ENCODE measurements at places on chromosomes 7 and 10.

DNA sequence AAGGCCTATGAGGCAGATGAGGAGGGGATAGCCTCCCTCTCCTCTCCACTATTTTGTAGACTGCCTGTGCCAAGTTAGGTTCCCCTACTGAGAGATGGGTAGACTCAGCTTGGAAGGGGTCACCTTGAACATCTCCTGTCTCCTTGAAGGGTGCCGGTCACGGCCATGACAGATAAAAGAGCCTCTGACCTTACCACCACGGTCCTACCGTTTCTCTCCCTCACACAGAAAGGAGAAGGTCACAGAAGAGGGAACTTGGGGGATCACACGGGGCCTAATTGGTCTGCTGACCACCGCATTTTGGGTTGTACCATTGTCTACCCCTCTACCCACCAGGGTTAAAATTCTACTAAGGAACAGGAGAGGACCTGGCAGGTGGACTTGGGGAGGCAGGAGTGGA lies 17.0 kb downstream of the PRSS2 start:
- DNase-seq: no peak

DNA sequence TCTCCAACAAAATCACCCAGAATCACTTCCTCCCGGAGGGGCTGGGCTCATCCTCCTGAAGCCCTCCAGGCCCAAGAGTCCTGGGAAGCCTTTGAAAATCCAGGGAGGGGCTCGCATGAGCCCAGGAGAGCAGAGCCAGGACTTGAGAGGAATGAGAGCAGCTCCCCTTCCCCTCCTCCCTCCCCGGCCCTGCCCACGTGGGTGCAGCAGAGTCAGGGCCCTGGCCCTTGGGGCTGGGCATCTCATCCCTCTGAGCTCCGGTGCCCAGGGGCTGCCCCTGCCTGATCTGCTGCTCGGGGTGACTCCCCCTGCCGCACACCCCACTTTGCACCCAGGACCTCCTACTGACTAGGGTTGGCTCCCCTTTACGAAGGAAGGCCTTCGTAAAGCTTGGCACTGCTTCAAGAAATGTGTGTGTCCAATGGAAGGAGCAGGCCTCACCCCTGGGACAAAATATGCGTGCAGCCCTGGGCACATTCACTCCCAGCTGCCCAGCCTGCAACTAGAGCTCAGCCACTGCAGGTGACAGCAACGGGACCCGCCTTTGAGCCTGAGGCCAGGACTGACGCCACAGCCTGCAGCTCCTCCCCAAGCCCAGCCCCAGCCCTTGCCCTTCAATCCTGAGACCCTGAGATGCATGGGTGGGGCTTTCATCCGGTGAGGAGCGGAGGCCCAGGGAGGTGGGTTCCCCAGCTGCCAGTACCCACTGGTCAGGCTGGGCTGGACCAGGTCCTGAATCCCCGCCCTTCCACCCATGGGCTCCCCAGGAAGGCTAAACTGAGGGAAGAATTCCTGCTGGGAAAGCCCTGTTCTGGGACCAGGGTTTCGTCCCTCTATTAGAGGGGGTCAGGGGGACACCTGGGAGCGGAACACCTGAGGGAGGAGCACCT lies 21.8 kb downstream of the PWWP2B start:
- no peak for DNase-seq

GRCh38 chr10:121448766-121449421 lies 149.3 kb downstream of the FGFR2 start:
- DNase-seq: no peak

GRCh38 chr7:127815631-127816145 lies 163.7 kb downstream of the SND1 start:
- DNase-seq: no peak

- DNase-seq: no peak
Measured at GRCh38 chr10:119189811-119190282, 11.2 kb upstream of the PRDX3 start.

DNA sequence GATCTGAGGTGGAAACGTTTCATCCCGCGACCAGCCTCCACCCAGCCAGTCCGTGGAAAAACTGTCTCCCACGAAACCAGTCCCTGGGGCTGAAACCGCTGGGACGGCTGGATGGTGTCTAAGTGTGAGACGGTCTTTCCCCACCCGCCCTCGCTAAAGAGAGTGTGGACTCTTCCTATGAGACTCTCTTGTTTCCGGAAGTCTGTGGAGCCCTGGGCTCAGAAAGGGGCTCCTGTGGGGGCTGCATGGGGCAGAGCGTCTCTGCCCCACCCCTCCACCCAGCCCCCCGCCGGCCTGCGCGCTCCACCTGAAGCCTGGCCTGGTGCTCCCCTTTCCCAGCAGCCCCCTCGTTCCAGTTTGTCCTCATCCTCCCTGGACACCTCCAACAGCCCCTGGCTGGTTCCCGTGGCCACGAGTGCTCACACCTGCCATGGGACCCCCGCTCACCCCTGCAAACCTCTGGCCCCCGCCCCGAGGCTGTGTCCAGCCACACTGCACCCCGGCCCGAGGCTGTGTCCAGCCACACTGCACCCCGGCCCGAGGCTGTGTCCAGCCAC lies 28.7 kb downstream of the CFAP46 start:
- no peak for DNase-seq

DNA sequence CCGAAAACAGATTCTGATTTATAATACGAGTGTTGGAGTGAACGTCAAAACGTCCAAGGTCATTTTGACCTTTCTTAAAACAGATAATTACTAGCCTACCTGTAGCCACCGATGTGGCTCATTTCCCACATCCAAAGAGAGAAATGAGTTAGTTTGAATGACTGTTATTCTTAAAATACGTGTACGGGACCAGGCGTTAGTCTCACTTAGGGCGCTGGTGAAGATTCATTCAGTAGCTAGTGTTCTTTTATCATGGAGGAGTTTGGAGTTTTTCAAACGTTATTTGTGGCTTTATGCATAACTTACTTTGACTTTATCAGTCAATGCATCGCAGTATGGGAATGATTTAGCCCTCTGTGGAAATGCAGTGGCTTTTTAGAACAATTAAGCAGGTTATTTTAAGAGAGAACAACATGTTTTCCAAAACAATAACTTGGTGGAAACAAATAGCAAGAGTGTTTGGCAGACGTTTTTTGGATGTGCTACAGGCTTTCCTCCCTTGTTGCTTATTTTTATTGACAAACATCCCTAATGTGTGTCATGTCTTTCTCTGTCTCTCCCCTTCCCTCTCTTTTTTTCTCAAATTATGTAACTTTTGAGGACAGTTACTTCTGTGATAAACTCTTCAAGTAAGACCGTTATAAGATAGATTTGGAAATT lies 1.6 kb downstream of the BICC1 start:
- no peak for DNase-seq

DNA sequence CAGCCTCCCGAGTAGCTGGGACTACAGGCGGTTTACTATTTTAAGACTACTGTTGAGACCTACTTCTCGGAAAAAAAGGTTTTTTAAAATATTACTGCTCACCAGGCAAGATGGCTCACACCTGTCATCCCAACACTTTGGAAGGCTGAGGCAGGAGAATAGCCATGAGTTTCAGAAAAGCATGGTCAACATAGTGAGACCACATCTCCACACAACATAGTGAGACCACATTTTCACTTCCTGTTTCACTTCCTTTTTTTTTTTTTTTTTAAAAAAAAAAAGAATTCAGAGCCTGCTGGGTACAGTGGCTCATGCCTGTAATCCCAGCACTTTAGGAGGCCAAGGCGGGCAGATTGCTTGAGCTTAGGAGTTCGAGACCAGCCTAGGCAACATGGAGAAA lies 46.5 kb downstream of the SVOPL start:
- no peak for DNase-seq

- no peak for DNase-seq
Measured at GRCh38 chr7:134697205-134697886, 50.7 kb downstream of the BPGM start.

DNA sequence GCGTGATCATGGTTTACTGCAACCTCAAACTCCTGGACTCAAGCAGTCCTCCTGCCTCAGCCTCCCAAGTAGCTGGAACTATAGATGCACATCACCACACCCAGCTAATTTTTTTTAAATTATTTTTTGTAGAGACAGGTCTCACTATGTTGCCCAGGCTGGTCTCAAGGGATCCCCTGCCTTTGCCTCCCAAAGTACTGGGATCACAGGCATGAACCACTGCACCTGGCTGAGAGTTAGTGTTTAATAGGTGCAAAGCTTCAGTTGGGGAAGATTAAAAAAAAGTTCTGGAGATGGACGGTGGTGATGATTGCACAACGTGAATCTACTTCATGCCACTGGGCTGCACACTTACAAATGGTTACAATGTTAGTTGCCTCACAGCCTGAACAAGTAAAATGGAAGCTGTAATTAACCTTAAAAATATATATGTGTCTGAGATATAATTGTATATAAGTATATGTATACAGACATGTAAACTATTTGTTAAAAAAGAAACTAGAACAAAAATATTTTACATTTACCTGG lies 106.4 kb upstream of the ZNF438 start:
- DNase-seq: no peak

GRCh38 chr10:14397066-14397465 lies 66.3 kb upstream of the FRMD4A start:
- DNase-seq: no peak

DNA sequence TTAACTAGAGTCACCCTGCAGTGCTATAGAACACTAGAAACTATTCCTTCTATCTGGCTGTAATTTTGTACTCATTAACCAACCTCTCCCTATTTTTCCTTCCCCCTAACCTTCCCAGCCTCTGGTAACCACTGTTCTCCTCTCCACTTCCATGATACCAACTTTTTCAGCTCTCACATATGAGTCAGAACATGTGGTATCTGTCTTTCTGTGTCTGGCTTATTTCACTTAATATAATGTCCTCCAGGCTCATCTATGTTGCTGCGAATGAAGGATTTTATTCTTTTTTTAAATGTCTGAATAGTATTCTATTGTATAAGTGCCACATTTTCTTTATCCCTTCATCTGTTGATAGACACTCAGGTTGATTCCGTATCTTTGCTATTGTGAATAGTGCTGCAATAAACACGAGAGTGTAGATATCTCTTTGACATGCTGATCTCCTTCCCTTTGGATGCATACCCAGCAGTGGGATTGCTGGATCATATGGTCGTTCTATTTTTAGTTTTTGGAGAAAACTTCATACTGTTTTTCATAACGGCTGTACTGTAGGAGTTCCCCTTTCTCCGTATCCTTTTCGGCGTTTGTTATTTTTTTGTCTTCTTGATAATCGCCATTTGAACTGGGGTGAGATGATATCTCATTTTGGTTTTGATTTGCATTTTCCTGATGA lies 101.4 kb downstream of the FAM107B start:
- DNase-seq: no peak

DNA sequence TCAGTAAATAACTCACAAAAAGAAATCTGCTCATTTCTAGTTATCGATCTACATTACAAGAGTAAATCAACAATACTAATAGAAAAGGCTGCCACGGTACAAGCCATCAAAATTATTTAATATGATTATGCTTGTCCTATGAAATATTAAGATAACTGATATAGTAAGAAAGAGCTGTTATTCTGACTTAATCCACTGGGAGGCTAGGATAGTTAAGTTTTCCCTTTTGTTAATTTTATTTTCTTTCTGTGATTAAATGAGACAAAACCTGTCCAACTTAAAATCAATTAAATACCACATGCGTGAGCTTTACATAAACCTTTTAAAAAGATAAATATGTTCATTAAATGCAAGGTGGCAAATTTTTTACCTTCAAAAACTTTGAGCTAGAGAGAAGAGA lies 114.8 kb downstream of the LMBR1 start:
- no peak for DNase-seq

DNA sequence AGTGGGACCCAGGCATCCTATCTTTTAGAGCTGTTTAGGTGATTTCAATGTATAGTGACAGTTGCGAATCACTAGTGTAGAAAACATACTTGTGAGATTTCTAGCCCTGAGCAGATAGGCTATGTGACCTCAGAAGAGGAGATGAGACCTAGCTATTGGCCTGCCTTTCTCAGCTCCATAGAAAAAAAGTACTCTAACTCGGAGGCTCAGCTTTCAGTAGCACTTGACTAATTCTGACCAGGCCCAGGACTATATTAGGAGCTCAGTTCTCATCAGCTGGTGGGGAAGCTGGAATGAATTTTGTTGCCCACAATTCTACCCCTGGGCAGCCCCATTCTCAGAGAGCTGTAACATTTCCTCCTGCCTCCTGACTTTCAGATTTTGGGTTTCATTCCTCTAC lies 179.9 kb upstream of the NAMPT start:
- no peak for DNase-seq

GRCh38 chr7:17932770-17933169 lies 7.5 kb downstream of the SNX13 start:
- no peak for DNase-seq

DNA sequence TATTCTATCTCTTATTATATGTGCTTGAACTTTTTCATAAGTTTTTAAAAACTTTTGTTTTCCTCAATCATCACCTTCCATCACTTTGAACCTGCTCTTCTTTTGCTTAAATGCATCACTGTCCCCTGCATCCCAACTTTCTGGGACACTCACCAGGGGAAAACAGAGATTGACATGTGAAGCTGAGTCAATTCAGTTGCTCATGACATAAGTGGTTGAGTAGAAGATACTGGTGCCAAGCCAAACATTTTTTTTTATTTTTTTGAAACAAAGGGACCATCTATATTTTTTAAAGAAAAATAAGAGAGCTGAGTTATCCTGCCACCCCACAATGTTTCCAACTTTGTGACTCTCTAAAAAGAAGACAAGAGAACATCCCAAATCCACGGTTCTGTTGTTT lies 61.8 kb upstream of the AHR start:
- DNase-seq: no peak

GRCh38 chr7:100017875-100018274 lies 2.5 kb downstream of the ZKSCAN1 start:
- no peak for DNase-seq

- DNase-seq: no peak
Measured at GRCh38 chr10:30464675-30465074, 30.7 kb downstream of the MAP3K8 start.

GRCh38 chr10:34104829-34105572 lies 710.1 kb downstream of the PARD3 start:
- no peak for DNase-seq

GRCh38 chr10:73850211-73850610 lies 24.1 kb downstream of the CAMK2G start:
- DNase-seq: no peak

GRCh38 chr10:89209718-89210117 lies 2.6 kb upstream of the CH25H start:
- no peak for DNase-seq

- no peak for DNase-seq
Measured at GRCh38 chr7:131021460-131021859, 287.5 kb upstream of the KLF14 start.

DNA sequence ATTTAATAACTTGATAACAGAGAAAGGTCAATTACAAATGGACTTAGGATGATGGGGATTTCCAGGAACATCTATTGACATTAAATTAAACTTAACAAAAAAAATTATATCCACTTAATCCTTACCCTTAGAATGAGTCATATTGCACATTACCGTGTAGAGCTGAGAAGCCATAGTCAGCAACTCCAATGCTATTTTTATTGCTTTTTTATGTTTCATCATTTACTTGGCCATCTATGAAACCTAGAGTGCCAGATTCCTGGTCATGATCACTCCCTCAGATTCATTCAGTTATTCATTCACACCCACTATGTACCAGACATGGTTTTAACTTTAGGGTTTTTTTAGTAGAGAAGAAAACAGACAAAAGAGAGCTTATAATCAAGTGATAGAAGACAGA lies 1180.4 kb downstream of the CNTNAP2 start:
- DNase-seq: no peak

Measured in stimulated activated CD8-positive, alpha-beta memory T cell treated with anti-CD3 and anti-CD28 coated beads, Interleukin-15, amount 100 ng/mL, for 4 hours (primary cell).